ENCODE measurements at places on chromosomes 3 and 15.

GRCh38 chr3:78880603-78881461 is 887.0 kb downstream of the ROBO1 start:
- DNase-seq, result no peak

- DNase-seq, result no peak
Observed at GRCh38 chr3:41602121-41602520, 359.8 kb downstream of the ULK4 start.

GRCh38 chr3:189799366-189799765 is 168.2 kb downstream of the TP63 start:
- DNase-seq, result no peak

GRCh38 chr3:101853982-101854381 is 4.7 kb downstream of the NFKBIZ start:
- DNase-seq, result no peak

DNA sequence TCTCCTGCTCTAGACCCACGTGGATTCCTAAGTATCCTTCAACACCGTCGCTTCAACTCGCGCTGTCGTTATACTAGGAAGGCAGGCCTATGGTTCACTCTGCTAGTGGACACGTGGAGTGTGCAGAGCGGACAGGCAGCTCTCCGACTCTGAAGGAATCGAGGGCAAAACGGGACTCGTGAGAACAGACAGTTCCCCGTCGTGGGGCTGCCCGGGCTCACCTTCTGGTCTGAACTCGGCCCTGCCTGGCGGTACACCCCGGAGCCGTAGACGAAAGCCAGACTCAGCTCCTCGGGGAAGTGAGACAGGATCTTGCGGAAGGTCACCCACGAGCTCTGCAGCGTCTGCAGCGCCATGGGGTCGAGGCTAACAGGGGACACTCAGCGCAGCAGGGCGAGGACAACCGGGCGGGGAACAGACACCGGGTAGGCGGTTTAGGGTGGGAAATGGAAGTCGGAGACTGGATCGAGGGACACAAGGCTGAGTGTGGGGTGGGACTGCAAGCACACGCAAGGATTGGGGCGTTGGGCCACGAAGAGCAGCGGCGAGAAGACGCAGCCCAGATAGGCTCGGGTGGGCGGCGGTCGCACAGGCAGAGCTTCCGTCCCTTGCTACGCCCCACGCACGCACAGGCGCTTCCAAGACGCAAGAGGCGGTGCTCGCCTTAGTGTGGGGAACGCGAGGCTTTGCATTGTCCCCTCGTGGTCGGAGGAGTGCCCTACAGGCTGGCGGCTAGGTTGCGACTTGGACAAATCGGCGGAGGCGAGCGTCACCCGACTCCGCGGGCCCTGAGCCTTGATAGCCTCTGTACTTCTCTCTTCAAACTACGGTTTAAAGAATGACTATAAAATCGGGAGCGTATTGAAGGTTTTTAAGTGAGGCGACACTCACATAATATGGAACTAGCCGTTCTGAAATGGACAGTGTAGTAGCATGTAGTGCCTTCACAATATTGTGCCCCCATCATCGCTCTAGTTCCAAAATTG is at the start of gene TAMM41:
Gene TAMM41, minus strand, starts transcription at position 605 of the 986 bp plus-strand sequence. Its CDS starts 249 bp downstream, at position 356.
- peak; percentile 70 for DNase-seq

- no peak for DNase-seq
Observed at GRCh38 chr15:48872632-48873031, 5.3 kb upstream of the EID1 start.

DNA sequence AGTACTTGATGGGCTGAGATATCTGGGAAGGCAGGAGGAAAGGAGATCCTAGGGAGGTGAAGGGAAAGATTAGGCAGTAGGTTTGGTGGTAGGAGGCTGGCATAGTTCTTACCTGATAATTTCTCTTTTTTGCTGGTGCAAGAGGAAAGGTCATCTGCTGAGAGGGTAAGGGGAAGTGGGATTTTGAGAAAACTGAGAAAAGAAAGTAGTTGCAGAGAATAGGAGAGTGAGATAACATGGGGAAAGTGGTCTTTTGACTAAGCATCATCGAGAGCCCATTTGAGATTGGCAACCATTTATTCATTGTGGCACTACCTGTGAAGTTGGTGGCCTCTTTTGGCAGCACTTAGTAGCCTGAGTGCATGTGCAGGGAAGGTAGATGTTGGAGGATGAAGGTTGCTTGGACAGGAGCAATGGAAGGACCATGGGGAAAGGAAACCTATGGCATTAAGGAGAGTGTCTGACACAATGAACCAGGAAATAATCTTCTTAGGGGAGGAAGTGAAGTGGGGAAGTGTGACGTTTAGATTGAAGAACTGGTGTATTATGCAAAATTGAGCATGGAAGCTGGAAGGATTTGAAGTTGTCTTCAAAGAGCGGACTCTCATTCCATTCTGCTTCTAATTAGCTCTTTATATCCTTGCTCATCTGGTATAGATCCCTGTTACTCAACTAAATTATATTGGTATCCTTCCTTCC is 21.9 kb upstream of the USP13 start:
- no peak for DNase-seq

GRCh38 chr15:44102675-44103254 is 92.3 kb downstream of the FRMD5 start:
- peak; percentile 13 for DNase-seq

DNA sequence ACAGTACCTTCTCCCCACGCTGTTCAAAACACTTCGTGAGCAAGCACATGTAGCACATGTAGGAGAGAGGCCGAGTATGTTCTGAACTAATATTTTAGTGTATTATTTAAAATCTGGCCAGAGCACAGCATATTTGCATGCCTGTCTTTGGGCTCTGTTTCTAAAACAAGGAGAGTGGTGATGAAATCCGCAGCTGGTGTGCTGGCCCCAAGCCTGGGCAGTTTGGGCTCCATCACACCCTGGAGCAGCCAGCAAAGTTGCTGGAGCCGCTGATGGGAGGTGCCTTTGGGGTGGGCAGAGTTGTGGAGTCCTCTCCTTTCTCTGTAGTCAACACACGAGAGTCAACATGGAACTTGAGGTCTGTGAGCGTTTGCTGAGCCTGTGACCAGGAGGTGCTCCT is 116.6 kb downstream of the SLCO3A1 start:
- DNase-seq, result peak; percentile 50

DNA sequence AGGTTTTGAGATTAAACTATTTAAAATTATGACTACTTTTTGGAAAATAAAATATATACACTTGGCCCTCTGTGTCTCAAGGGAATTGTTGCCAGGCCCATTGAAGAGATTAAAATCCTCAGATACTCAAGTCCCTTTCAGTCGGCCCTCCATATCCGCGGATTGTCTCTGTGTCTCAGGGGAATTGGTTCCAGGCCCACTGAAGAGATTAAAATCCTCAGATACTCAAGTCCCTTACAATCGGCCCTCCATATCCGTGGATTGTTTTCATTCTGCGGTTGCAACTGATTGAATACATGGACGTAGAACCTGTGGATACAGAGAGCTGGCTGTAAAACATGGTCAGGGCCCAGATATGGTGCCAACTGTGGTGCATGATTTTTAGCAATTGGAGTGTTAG is 15.7 kb upstream of the LRCH3 start:
- no peak for DNase-seq

- no peak for DNase-seq
Observed at GRCh38 chr15:60731583-60732130, 252.7 kb upstream of the ICE2 start.

All from NCI-H446 treated with DMSO at 0.1 percent for 48 hours (cell line).